ENCODE measurements at places on chromosomes 4 and X.

DNA sequence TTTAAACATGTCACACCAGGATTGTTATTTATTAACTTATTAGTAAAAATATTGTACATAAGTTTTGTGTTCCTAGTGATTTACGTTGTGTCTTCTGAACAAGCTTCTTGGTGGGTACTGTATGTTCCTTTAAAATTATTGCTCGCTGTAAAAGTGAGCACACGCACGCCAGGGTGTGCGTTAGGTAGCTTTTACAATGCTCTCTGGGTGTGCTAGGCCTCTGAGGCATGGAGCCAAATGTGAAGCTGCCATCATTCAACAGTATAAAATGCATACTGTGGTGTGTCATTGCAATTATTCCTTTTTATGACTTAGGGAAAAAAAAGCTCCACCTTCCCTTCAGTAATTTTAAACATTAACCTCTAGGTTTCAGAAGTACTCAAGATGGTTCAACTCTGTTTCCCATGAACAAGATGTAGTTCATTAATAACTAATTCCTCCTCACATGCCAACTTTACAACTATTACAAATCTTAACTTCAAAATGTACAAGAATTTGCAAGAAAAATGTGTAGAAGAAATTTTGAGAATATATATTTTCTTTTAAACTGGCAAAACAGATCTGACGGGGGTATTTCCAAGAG lies 42.4 kb downstream of the ATOH1 start:
- no peak for DNase-seq

DNA sequence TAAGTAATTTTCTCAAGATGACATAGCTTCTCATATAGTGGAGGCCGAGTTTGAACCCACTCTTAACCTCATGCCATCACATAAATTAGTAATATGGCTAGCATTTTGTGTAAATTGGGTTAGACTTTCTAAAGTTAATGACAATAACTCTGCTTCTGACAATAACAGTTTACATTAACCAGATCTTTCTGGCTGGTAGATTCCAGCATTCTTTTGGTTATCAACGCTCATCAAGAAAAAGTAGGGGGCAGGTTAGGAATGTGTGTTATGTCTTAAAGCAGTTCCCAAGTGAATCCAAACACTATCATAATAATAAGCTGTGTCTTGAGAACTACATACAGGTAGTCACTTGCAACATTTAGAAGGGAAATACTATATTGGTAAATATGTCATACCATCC lies 162.5 kb downstream of the PRDM5 start:
- DNase-seq = no peak

DNA sequence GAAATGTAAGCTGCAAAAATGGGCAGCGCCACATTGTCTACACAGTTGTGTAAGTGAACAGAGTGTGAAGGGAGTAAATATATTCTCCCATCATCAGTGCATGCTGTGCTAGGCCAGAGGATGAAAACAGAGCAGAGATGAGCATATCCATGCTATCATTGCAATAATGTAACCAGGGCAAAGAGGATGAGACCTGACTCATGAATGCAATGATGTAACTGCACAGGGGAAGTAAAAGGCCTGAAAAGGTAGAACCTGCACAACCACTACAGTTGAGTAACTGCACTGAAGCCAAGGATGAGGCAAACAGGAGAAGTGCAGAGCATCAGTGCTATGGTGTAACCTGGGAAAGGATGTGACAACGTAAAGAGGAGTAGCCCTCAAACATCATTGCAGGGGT lies 220.4 kb upstream of the FAM47C start:
- DNase-seq = no peak

DNA sequence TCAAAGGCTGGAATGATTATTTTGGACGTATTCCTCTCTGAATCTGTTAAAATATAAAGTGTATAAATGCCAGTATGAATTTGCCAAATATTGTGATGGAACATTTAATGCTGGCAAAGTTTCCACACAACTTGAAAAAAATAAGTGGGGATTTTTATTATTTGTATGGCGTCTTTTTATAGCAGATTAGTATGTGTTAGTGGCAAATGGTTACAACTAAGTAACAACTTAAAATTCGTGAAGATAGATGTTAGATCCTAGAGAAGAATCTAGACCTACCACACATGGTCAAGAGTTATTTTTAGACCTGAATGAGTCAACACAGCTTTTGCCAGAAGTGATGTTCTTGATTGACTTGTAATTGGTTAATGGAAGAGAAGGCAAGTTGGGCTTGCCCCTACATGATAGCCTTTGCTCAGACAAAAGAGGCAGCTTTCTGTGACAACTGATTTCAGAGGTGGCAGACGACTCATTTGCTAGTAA lies 4.8 kb downstream of the CPE start:
- no peak for DNase-seq

GRCh38 chr4:98501383-98501782 lies 157.0 kb downstream of the TSPAN5 start:
- DNase-seq = no peak

GRCh38 chr4:83558680-83559079 lies 22.8 kb downstream of the GPAT3 start:
- DNase-seq = no peak

GRCh38 chrX:154525606-154526490 lies 9.8 kb upstream of the FAM3A start:
- no peak for DNase-seq

DNA sequence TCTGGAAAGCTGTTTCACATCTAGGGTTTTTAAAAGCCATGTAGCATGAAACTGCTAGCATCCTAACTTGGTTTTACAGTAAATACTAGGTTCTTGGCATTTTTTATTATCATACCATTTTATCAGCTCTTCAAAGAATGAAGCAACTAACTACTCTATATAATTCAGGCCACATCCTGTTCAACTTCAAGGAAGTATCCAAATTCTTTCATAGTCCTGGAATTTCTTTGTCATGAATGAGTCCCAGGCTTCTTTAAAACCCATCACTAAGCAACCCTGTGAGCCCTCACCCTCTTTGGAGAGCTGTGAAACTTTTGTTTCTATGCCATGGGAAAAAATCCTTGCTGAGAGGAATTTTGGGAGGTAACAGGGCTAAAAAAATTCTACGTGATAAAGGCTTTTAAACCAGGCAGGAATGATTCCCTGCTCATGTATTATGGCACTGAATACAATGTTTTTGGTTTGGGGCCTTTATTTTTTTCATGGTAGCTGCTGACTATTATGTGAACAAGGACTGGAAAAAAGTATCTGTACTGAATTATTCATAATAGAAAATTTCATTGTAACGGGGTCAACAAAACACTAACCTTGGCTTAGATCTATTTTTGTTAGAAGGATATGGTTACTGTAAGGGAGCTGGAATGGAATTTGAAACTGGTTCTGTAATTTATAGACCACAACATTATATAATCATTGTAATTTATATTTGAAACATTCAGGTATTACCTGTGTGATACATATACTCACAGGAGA lies 164.9 kb downstream of the DCTD start:
- no peak for DNase-seq

DNA sequence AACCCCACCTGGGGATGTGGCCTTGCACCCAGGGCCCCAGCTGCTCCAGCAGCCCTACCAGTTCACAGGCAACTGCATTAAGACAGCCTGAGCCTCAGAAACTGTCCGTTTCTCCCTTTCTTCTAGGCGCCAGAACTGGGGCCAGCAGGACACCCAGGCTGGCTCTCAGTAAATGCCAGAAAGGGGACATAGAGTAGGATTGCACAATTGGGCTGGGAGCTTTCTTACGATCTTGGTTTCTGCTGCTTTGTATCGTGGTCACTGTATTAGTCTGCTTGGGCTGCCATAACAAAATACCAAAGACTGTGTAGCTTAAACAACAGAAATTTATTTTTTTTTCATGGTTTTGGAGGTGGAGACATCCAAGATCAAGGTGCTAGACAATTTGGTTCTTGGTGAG lies 48.4 kb downstream of the NALF2 start:
- no peak for DNase-seq

DNA sequence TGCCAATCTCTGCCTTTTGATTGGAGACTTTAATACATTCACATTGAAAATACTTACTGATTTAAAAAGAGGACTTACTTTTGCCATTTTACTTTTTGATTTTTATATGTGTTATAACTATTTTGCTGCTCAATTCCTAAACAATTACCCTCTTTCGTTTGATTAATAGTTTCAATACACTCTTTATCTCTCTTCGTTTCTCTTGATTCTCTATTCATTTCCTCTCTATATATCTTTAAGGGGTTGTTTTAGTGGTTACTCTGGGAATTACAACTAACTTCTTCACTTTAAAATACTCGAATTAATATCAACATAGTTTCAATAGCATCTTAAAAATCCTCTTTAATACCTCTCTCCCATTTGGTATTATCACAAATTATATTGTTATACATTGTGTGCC lies 116.6 kb downstream of the PTCHD1 start:
- no peak for DNase-seq

Measured in right forelimb (tissue), 1 donor.